GDM1 (cell line): ENCODE measurements at places on chromosomes 2 and 18.

- no peak for DNase-seq
Measured at GRCh38 chr2:24121469-24121868, 1.7 kb downstream of the PFN4 start.

DNA sequence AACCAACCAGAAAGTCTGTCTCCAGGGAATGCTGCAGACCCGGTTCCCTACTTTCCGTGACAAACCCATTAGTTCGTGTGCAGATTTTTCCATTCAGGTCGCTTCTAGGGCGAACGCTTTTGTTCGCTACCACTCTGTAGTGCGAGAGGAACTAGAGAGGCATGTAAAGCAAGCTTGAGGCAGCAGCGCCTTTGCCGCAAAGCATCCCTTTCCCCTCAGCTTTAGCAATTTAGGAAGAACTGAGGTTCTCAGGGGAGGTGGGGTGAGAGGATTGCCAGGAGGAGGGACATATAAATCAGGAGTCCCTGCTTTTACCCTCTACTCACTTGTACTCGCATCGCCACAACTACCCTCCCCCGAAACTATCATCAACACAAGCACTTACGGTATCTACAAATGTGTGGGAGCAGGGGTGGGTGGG lies 748 bp upstream of the ZNF804A start:
- no peak for DNase-seq

DNA sequence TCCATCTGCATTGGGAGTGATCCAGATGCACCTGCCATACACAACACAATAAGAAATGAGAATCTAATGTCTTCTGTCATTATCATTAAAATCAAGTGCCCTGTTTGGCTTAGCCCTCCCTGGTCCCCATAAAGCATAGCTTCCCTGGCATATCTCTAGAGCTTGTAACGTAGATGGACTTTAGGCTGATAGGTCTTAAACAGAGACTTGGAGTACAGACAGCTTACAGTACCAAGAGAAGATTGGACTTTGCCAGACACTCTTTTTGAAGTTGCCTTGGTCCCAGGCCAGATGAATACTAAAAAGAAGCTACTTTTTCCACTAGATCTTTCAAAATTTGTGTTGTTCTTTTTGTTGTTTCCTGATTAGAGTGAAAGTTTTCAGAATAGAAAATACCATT lies 86.3 kb upstream of the UNC80 start:
- DNase-seq = no peak

DNA sequence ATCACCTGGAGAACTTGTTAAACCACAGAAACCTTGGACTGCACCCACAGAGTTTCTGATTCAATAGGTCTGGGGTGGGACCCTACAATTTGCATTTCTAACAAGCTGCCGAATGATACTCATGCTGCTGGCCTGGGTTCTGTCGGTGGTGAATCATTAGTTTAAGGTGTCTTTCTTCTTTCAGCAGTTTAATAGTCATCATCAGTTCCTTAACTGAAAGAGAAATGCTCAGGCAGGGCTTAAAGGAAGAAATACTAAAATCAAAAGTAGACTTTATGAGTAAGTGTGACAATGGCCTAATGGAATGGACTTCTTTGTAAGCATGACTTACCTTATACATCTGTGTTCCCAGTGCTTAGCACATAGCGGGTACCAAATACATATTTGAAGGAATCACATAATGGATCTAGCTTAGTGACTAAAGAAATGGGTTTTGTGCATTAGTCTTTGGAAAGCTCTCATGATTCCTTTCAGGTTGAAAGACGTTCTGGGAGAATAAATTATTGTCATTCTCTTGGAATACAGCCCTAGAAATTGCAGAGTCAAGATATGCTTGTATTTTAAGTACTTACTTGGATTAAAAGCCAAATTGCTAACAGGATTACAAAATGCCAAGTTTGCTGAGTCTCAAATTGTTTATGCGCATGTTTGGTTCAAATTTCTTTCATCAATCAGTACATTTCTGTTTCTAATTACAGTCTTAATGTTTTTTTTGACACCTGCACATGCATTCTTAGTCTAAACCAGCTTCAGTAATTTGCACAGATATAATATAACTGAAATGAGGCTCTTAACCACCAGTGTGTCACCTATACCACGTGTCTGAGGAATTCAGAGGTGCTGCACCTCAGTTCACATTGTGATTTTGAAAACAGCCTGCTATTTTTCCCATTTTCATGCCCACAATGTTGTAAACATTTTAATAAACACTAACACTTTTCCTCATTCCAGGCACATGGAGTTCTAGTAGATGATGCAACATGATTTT lies 220.3 kb upstream of the NRP2 start:
- no peak for DNase-seq

GRCh38 chr2:223090540-223091235 lies 38.7 kb downstream of the KCNE4 start:
- DNase-seq = no peak

DNA sequence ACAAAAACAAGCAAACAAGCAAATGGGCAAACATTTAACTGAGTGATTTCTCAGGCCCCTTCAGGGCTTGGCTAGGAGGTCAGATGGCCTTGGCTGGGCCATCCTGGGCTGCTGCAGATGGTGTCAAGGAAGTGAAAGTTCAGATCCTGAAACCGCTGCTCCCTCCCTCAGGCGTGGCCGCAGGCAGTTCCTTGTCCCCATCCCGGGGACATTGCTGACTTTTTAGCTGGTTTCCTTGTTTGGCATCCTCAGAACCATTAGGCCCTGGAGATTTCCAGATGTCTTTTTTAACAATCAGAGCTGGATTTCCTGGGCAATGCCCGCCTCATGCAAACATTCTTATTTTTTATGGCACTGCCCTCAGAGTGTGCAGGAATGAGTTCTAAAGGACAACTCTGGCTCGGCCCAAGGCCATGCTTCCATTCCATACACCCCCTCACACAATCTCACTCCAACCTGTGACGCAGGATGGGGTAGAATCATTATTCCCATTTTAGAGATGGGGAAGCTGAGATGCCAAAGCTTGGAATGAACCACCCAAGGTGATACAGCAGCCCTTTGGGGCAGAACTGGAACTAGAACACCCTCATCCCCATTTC lies 86.1 kb upstream of the ZCCHC2 start:
- no peak for DNase-seq

DNA sequence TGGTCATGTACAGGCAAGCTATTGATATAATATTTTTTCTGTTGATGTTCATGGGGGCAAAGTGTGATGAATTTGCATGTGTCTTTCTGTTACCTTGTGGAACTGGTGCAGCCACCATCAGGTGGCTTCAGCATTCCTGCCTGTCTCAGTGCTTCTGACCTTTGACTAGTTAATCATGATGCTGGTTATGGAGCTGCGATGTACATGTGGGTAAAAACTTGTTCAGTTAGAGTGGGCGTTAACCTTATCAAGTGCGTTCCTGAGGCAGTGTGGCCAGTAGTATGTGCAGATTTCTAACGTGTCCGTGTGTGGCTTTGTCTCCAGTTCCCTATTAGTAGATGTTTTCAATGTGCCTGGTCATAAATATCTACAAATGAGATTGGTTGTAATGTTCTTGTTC lies 127.4 kb upstream of the ZSWIM2 start:
- DNase-seq = no peak

DNA sequence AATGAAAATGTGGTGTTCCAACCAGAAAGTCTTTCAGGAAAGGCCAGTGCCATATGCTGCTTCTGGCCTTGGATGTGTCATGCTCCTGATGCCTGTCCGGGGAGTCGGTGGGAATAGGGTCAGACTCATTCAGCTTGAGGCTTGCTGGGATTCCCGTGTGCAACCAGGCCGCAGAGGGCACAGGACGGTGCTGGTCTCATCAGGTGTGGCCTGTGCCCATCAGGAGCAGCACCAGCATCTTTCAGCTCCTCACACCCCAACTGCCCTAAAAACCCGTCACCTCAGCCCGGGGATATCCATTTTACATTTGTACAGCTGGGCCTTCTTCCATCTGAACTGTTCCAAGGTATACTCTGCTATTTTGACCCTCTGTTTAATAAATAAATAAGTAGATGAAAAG lies 13.3 kb upstream of the CNNM3 start:
- no peak for DNase-seq

- no peak for DNase-seq
Measured at GRCh38 chr2:233033672-233034071, 1.2 kb downstream of the NEU2 start.

GRCh38 chr2:85577386-85578242 lies at the start of gene VAMP8:
Gene VAMP8 (plus strand): TSS chr2:85577586. CDS start chr2:85577647, 61 bp downstream.
- DNase-seq = peak; percentile 59

DNA sequence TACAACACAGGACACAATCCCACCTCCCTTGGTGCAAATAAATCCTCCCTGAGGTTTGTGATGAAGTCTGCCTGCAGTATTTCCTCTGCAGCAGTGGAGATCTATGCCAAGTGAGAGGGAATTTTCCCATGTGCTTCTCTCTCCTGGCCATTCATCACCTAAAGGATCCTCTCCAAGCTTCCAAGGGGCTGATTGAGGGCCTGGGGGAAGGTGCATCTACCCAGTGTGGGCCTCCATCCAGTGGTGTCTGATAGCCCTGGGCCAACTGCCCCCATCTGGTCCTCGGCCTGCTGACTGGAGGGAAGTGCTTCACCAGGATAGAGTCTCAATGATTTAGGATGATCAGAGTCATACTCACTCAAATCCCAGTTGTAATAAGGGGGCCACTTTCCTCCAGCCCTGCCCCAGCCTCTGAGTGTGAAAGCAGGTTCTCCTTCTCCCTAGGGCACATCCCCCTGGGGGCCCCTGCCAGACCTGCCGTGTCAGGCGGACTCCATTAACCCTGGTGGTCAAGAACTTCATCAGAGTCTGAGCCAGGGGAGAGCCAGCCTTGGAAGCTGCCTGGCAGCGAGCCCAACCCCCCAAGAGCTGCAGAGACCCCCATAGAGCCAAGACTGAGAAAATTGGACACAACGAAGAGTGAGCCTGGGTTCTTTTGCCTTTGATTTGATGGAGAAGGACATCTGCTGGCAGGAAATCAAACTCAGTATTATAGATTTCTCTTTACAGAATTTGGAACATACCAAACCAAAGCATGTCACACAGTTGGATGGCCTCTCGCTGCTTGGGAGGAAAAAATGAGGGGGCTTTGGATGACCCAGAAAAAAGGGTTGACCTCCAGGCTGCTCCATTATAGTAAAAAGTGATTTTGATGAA lies 509.6 kb downstream of the CMPK2 start:
- DNase-seq = no peak

DNA sequence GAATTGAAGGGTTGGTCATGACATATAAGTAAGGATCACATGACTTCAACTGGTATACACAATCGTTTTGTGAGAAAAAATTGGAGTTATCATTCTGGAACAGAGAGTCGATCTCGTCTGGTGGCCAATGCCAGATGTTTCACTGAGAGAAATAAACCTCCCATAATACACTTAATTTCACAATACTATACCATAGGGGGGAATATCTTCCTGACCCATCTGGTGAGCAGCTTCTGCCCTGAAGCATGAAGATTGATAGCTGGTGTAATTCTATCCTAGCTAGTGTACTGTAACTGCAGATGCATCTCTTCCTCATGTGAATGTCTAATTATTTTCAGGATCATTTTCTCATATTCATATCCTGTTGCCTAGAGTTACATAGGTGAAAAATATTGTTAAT lies 15.7 kb upstream of the CDH7 start:
- DNase-seq = no peak

DNA sequence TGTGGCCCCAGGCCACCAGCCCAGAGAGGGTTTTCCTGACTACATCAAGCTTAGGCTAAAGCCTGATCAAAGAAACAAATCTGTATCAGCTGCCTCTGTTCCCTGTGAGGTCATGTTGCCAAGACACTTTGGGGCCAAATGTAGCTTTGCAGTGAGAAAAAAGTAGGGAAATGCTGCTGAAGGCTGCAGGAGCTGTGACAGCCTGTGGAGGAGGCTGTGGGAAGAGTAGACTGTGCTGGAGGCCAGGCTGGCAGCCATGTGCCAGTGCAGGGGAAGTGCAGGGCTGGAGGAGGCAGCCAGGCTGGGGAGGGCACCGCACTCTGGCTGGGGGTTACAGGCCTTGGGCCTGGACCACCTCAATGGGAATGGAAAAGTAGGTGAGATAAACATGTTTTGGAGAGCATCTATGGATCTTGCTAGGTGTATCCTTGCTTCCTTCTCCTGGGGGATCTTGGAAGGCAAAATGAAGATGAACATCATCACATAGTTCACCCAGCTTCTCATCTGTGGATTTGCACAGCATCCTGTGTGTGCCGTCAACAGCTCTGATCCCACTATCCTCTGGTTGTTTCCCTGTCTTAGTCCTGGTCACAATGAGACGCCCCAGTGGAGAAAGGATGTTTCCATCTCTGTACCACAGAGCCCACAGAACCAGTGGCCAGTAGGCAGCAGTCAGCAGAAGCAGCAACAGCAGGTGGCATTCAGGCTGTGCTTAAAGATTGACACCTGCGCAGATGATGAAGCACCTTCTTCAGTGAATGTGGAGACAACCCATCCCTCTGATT lies 103.8 kb upstream of the COPS8 start:
- no peak for DNase-seq

GRCh38 chr2:101496279-101496678 lies 21.4 kb upstream of the RFX8 start:
- no peak for DNase-seq

GRCh38 chr2:159396799-159397198 lies 110.3 kb upstream of the WDSUB1 start:
- no peak for DNase-seq

GRCh38 chr2:176079831-176080539 lies 3.8 kb downstream of the EVX2 start:
- no peak for DNase-seq

DNA sequence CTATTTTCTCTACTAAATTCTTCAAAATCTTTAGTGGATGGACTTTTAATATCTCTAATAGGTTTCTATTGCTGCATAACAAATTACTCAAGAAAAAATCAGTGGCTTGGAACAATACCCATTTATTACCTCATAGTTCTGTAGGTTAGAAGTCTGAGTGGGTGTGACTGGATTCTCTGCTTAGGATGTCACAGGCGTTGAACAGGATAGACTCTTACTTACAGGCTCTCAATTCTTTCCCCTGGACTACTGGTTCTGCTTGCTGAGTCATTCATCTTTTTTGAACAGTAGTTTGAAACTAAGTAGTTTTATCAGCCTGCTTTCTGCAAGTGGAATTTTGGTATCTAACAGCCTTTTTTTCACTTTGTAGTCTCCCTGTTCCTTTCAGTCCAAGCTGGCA lies 265.4 kb downstream of the ZNF385B start:
- DNase-seq = no peak

GRCh38 chr2:149355716-149356422 lies 25.5 kb downstream of the LYPD6 start:
- DNase-seq = no peak

DNA sequence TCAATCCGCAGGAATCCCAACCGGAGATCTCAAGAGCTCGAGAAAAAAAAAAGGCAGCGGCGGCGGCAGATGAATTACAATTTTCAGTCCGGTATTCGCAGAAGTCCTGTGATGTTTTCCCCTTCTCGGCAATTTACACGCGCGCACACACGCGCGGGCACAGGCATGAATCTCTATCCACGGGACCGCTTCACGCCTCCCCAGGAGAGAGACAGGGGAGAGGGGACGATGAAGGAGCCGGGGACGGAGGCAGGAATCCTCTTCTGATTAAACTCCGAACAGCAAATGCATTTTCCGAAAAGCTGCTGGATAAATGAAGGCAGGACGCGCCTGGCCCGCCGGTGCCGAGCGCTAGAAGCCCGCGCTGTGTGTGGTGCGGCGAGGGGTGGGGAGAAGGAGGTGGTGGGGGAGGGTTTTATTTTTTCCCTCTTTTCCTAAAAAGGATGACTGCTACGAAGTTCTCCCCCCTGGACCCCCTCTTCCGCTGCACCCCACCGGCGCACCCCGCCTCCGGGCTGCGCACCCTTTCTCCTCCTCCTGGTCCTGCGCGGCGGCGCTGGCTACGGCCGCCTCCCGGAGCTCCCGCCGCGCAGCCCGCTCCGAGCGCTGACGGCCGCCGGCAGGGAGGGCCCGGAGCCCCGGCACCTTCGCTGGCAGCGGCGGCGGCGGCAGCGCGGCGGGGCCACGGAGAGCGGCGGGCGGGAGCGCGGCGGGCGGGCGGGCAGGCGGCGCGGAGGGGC lies at the start of gene BCL2:
BCL2 (minus strand) TSS at position 387 of the 740 bp plus-strand sequence.
- peak; percentile 73 for DNase-seq
